Left ventricle myocardium inferior (tissue), 1 donor: ENCODE measurements at places on chromosomes 2 and 18.

GRCh38 chr2:239978411-239978810 is 46.7 kb downstream of the NDUFA10 start:
- DNase-seq, result no peak

- no peak for DNase-seq
Measured at GRCh38 chr2:203750346-203751068, 44.1 kb downstream of the CD28 start.

- DNase-seq, result no peak
Measured at GRCh38 chr18:76903386-76903785, 81.0 kb downstream of the ZNF236 start.

GRCh38 chr2:234492717-234493485 is 4.0 kb downstream of the ARL4C start:
- no peak for DNase-seq

DNA sequence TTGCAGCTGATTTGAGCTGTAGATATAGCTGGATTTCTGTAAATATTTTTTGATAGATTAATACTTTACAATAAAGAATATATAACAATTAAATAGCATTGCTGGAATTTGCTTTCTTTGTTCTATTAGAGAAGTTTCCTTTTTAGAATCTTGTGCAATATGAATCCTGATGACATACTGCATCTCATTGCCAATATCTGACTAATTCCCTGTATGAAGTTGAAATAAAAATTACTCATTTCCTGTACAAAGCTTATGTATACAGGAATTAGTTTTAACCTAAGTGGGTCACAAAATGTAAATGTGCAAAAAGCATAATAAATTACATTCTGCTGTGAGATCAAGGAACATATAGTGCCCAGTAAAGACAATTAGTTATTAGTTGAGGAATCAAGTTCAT is 72.8 kb upstream of the TMEFF2 start:
- no peak for DNase-seq

DNA sequence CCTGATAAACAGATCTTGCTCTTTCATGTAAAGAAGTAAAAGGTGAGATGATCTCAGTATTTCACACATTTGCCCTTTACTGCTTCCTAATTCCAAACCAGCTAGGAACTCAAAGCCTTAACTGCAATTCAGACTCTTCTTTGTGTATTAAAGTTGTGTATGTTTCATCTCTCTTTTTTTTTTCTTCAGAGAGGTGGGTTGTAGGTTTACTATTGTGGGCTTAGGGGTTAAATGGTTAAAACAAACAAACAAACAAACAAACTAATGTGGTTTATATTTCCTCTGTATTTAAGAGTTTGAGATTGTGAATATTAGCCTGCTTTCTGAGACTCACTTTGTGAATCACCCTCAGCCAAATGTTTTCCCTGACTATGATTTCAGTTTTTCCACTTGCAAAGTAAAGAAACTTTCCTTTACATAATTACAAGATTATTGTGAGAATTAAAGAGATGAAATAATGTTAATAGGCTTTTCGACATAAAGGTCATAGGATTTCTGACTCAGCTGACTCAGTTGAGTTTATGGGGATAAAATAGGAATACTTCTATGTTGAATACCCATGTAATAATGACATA is 2.8 kb downstream of the GULP1 start:
- no peak for DNase-seq

- DNase-seq, result no peak
Measured at GRCh38 chr2:9543557-9543956, 12.1 kb downstream of the ADAM17 start.

DNA sequence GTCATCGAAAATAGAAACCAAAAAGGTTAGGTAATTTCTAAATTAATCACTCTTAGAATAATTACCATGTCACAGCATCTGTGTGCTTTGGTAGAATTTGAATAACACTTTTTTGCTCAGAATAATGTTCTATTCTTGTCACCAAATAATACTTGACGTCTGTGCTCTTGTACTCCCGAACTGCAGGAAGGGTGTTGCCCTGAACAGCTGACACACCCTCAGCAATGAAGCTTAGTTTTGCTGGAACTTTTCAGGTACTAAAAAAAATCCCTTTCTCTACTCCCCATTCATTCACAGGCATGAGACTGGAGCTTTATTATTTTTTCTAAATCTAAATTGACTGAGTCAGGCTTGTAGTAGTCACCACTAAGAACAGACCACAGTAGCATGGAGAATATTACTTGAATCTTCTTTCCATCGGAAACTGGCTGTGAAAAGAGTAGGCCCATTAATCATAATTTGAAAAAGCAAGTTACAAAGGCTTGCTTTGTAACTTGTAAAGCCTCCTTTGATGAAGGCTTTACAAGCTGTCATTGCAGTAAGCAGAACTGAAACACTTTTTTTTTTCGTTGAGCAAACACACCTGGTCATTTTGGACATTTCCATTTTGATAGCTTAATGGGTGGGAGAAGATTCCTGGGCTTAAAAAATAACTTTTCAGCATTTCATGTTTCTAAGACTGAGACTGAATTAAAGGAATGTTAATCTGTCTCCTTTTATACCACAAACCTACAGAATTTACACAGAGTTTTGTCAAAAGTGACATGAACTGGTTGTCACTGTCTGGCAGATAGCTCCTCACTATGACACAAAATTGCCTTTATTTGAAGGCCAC is 70.3 kb upstream of the PELI1 start:
- DNase-seq, result no peak
